Liver (tissue), 10 donors: ENCODE measurements at places on chromosomes 7 and 10. TPM values are rescaled to one million over a fixed set of nuclear protein-coding genes. Genes with fewer than 3 reads are reported as not detected.

ASL gene
- total RNA-seq, result 60.3 TPM

ASB10 gene
- not detected for total RNA-seq

RINT1 gene
- total RNA-seq, result 10.9 TPM

POLL gene
- total RNA-seq, result 11.3 TPM

SYCE1 gene
- total RNA-seq, result 0.33 TPM

PRF1 gene
- total RNA-seq, result 2.8 TPM
